ENCODE measurements at places on chromosomes 5 and 9. TPM values are rescaled to one million over a fixed set of nuclear protein-coding genes. Genes with fewer than 3 reads are reported as not detected.

Gene ERCC8
- 3.4 TPM for total RNA-seq

Gene PCAT7
- total RNA-seq, result 0.78 TPM

Gene GALNT12
- total RNA-seq, result 13.0 TPM

Gene ATOX1
- total RNA-seq, result 6.3 TPM

Gene RNF208
- total RNA-seq, result 0.78 TPM

Gene SH3TC2
- 8.6 TPM for total RNA-seq

Gene S1PR3
- 6.6 TPM for total RNA-seq

Gene SEMA6A
- total RNA-seq, result 25.1 TPM

Gene ADAMTSL1
- 0.52 TPM for total RNA-seq

Gene PCDHA9
- 3.3 TPM for total RNA-seq

Gene NCBP1
- total RNA-seq, result 14.5 TPM

Gene ZDHHC11
- total RNA-seq, result 10.9 TPM

Gene DEPDC1B
- total RNA-seq, result 2.3 TPM

Gene PAEP
- not detected for total RNA-seq

Gene SPINK9
- not detected for total RNA-seq

Gene SPATA31E1
- not detected for total RNA-seq

Gene LURAP1L
- 12.2 TPM for total RNA-seq

Gene MEIKIN
- total RNA-seq, result 39.2 TPM

Gene TIMD4
- not detected for total RNA-seq

Gene NTMT1
- 11.2 TPM for total RNA-seq

Gene ZNF608
- total RNA-seq, result 30.1 TPM

Gene MEGF10
- total RNA-seq, result under 0.01 TPM

Gene IL4
- not detected for total RNA-seq

Gene PCDHGB2
- total RNA-seq, result 9.3 TPM

Gene SLC27A6
- 1.3 TPM for total RNA-seq

Gene SLCO6A1
- total RNA-seq, result not detected

Gene PCDHA4
- total RNA-seq, result 2.0 TPM

Gene MLANA
- not detected for total RNA-seq

Gene ZCCHC10
- total RNA-seq, result 4.9 TPM

Gene OR5C1
- not detected for total RNA-seq

Gene GKAP1
- total RNA-seq, result 8.2 TPM

Gene PTPDC1
- total RNA-seq, result 11.7 TPM

Gene NKD2
- 4.2 TPM for total RNA-seq

Gene LTC4S
- 10.6 TPM for total RNA-seq

Gene SPINK6
- total RNA-seq, result not detected

Gene SERF1A
- total RNA-seq, result 7.3 TPM

Gene AUH
- total RNA-seq, result 75.8 TPM

Gene FAM78A
- 0.78 TPM for total RNA-seq

Gene SPAG8
- total RNA-seq, result not detected

Gene RGS7BP
- total RNA-seq, result 3.1 TPM

Gene KIF20A
- total RNA-seq, result not detected

Gene TPPP
- total RNA-seq, result 5.2 TPM

Gene PITX1
- total RNA-seq, result not detected

Gene SMIM33
- not detected for total RNA-seq

Gene C5orf34
- total RNA-seq, result not detected

Gene CER1
- not detected for total RNA-seq

Gene TEK
- 4.9 TPM for total RNA-seq

Gene YTHDC2
- 20.8 TPM for total RNA-seq

Gene ORM2
- total RNA-seq, result not detected

Gene MOB3B
- total RNA-seq, result 6.0 TPM

Gene GRIN1
- not detected for total RNA-seq

Gene PLCXD3
- 3.9 TPM for total RNA-seq

Gene SHOC1
- not detected for total RNA-seq

Gene DAPK1
- 79.6 TPM for total RNA-seq

Gene RGP1
- total RNA-seq, result 18.1 TPM

Data from body of pancreas (tissue), 4 donors.